ENCODE measurements at places on chromosomes 11 and 22. TPM values are rescaled to one million over a fixed set of nuclear protein-coding genes. Genes with fewer than 3 reads are reported as not detected.

RASD2 gene
- polyA plus RNA-seq, result 2.6 TPM

ANO3 gene
- 3.6 TPM for polyA plus RNA-seq

PCNX3 gene
- polyA plus RNA-seq, result 43.8 TPM

TEX12 gene
- not detected for polyA plus RNA-seq

MS4A4A gene
- 6.4 TPM for polyA plus RNA-seq

P2RY2 gene
- polyA plus RNA-seq, result 0.93 TPM

PHOX2A gene
- not detected for polyA plus RNA-seq

OR8B4 gene
- not detected for polyA plus RNA-seq

AMPD3 gene
- polyA plus RNA-seq, result 5.6 TPM

C22orf31 gene
- 1.7 TPM for polyA plus RNA-seq

TSPAN32 gene
- polyA plus RNA-seq, result 1.7 TPM

ST14 gene
- 39.2 TPM for polyA plus RNA-seq

SEZ6L gene
- polyA plus RNA-seq, result 0.26 TPM

LRRC4C gene
- 13.3 TPM for polyA plus RNA-seq

GRCh38 chr11:64809781-64810241, 540 bp downstream of the MEN1 start:
- peak; percentile 23 for DNase-seq

- DNase-seq, result no peak
These were observed 159.6 kb upstream of the CADM1 start for GRCh38 chr11:115663790-115664189.

DNA sequence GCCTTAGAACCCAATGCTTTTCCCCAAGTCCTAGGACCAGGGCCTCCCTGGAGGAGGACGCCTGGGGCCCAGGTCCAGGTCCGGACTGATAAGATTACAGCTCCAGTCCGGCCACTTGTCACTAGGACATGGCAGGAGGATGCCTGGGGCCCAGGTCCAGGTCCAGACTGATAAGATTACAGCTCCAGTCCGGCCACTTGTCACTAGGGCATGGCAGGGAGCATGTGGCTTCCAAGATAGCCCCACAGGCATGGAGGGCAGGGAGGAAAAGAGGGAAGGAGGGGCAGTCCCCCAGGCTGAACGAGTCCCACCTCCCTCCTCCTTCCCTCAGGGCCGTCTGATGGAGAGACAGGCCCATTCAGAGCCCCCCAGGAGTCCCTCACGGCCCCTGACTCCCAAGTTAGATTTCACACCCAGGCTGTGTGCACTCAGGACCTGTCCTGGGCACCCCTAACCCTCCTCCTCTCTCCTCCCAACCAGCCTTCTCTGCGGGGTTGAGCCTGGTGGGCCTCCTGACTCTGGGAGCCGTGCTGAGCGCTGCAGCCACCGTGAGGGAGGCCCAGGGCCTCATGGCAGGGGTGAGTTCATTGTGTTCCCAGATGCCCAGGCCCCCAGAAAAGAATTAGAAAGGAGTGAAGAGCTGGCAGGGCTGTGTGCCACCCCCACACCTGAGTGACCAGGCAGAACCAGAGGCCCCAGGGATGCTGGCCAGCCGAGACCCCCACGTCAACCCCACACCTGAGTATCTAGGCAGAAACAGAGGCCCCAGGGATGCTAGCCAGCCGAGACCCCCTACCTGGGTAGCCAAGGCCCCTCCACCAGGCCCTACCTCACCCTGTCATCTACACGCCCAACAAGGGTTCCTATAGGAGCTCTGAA, 2.1 kb downstream of the TSPAN32 start:
- DNase-seq, result no peak

DNA sequence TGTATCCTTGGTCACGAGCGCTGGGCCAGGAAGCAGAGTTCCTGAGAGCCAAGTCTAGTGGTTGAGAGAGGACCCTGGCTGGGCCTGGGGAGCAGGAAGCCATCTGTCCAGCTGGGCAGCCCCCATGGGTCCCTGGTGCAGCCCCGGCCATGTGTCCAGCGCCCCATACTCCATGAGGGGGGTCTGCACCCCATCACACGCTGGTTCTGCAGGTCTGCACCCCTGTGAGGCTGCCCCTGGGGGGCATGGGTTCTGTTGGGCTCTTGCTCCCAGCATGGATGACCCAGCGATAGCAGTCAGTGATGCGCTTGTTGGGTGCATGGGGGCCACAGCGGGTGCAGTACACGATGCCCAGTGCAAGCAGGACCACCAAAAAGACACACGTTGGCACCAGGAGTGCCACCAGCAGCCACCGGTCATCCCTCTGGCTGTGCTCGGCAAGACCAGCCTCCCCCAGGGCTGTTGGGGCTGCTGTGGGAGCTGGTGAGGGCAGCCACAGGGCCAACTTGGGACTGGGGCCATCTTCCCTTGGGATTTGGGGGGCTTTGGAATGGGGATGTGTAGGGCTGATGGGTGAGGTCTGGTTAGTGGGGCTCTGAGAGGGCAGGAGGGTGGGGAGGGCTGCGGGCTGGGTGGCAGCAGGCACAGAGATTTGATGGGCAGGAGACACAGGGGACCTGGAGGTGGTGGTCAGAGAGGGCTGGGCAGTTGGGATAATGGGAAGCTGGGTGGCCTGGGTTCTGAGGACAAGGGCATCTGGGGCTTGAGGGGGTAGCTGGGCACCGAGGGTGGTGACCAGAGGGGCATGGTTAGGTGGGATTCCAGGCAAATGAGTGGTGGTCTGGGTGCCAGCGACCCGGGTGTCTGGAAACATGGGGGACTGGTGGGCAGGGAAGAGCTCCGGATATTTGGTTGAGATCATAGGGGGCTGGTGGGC, 2.0 kb downstream of the CD248 start:
- DNase-seq, result no peak

DNA sequence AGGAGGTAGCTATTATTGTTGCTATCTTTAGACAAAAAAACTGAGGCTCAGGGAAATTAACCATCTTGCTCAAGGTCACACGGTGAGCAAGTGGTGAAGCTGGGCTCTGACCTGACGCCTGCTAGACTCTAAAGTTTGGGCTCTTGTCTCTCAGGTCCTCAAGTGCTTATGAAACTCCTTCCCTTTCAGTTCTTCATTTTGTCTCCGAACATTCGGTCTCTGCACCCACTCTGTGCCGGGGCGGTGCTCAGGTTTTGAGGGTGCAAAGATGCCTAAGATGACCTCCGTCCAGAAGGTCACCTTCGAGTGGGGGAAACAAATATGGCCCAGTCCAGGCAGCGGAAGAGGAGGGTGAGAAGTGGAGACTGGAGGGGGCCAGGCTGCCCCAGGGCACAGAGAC, 16.0 kb downstream of the OVOL1 start:
- no peak for DNase-seq

DNA sequence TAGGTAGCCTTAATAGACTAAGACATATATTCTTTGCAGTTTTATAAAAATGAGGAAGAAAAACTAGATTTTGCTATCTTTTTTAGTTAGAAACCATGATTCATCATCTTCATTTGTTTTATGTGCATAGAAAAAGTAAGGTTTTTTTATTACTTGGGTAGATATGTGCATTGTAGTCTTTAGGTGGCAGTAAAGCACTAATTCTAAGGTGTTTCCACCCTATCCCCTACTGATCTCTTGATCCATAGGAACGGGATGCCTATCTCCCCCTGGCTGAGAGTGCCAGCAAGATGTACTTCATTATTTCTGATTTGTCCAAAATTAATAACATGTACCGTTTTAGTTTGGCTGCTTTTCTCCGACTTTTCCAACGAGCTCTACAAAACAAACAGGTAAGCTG, 148.1 kb downstream of the DYNC2H1 start:
- no peak for DNase-seq

DNA sequence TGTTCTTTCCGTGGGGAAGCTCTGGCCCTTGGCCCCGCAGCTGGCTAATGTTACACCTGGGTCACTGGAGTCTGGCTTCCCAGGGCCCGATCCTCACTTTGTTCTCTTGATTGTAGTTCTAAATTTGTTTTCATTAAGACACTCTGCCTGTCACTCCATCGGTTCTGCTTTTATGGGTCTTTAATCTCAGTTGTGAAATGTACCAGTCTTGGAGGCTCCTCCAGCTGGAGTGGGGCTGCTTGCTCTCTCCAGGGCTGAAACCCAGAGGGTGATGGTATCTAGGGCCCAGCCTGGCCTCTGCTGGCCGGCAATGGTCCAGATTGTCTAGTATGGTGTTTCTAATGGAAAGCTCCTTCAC, 352.9 kb downstream of the TENM4 start:
- DNase-seq, result no peak

- no peak for DNase-seq
These were observed at the start of gene CASP1 for GRCh38 chr11:105034813-105035620. Gene CASP1, minus strand, starts transcription at chr11:105035144. Its CDS starts 31 bp downstream, at chr11:105035113.

GRCh38 chr11:125777309-125777708, 1.3 kb downstream of the PATE2 start:
- no peak for DNase-seq

GRCh38 chr11:115166820-115167219, 337.4 kb downstream of the CADM1 start:
- no peak for DNase-seq

DNA sequence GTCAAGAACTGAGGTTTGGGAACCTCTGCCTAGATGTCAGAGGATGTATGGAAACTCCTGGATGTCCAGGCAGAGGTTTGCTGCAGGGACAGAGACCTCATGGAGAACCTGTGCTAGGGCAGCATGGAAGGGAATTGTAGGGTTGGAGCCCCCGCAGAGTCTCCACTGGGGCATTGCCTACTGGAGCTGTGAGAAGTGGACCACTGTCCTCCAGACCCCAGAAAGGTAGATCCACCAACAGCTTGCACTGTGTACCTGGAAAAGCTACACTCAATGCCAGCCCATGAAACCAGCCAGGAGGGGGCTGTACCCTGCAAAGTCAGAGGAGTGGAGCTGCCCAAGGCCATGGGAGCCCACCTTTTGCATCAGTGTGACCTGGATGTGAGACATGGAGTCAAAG, 29.5 kb downstream of the CHST1 start:
- DNase-seq, result no peak

DNA sequence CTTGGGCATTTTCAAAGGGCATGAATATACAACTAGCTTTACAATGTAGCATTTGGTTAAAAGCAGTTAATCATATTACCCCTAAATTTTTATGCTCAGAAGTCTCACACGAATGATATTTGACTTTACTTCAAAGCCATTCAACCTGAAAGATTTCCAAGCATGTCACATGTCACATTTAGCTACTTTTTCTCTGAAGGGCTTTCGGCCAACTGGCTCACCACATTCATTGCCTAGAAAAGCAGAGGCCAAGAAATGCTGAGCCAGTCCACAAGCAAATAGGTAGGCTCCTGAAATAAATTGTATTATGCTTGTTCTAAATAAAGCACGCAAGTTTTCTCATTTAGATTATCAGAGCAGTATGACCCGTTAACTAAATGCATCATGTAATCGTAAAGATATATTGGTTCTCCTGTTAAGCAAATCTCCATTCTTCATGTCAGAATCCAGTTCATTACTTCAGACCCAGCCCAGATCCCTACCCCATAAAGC, 30.6 kb downstream of the PAX6 start:
- no peak for DNase-seq

GRCh38 chr11:133803026-133803425, 42.3 kb downstream of the SPATA19 start:
- DNase-seq, result no peak

DNA sequence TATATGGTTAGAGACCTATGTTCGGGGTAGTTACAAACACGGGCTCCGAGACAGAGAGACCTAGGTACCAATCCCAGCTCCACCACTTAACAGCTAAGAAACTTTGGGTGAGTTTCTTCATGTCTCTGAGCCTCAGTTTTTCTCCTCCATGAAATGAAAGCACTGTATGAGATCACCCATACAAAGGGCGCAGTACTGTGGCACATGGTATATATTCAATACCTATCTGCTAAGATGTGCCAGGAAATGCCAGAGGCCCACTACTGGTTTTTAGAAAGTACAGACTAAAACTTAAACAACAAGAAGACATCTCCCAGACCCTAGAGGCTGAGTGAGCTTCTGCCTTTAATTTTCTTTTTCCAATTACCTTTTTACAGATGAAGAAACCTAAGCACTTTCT, 69.5 kb downstream of the SLC1A2 start:
- no peak for DNase-seq

DNA sequence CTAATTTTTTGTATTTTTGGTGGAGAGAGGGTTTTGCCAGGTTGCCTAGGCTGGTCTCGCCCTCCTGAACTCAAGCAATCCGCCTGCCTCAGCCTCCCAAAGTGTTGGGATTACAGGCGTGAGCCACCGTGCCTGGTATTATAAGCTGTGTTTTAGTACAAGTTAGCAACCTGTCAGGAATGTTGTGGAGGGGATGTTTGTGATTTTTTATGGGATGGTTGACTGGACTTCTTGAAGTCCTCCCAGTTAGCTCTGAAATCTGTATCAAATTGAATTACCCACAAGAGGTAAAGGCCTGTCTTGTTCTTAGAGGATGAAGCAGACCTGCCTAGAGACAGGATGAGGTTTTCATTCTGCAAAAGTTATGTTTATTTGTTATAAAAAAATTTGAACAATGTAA, 34.1 kb upstream of the IL18BP start:
- no peak for DNase-seq

GRCh38 chr11:68214173-68215086, 1.3 kb upstream of the KMT5B start:
- DNase-seq, result no peak

- DNase-seq, result no peak
These were observed at the start of gene SEPTIN3 for GRCh38 chr22:41969110-41969646. Gene SEPTIN3, plus strand, starts transcription at chr22:41969443. Its CDS starts 2,050 bp downstream, at chr22:41971493.

DNA sequence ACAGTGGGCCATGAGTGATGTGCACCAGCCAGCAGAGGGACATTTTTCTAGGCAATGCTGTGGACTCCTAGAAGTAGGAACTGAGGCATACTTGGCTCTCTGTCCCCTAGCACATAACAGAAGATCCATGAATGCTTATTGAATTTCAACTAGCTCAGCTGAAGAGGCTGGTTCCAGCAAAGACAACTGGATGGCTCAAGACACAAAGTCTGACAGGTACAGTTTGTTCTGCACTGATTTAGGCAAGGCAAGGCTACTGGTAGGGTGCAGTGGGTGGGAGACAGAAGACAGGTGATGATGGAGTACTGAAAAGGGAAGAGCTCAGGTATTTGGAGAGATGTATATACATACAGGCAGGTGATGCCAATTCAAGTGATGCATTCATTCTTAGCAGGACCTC, 72.4 kb upstream of the USP47 start:
- DNase-seq, result no peak

DNA sequence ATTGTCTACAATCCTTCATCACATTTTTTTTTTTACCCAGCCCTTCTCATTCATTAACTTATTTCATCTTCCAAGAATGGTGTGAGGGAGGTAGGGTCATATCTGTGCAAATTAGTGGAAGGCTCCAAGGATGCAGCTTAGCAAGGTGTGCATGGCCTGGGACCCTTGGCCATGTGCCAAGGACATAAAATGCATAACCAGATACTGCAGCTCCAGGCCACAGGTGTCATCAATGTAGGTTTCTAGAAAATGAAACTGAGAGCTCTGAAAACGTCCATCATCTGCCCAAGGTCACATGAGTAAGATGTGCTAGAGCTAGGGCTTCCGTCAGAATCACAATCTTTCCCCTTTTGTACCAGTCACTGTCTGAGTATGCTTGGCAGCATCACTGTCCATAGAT, 29.8 kb downstream of the ANKK1 start:
- no peak for DNase-seq

DNA sequence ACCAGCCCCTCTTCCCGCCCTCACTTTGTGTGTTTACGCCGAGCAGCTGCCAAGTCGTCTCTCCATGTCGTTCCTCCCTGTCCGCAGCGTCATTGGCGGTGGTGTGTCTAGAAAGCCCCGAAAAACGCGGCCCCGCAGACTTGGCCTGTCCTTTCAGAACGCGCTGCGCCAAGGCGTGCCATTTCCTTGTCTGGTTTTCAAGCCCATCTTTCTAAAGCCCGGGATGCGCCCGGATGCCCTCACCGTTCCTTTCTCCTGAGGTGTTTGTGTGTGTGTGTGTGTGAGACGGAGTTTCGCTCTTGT, 557 bp downstream of the MOV10L1 start:
- DNase-seq, result no peak

- no peak for DNase-seq
These were observed 7.5 kb upstream of the GGA1 start for GRCh38 chr22:37601203-37601539.

Measured in renal pelvis (tissue), 12 donors.